ENCODE measurements at places on chromosomes 1 and 21.

- no peak for DNase-seq
Measured at GRCh38 chr1:17881761-17882160, 126.6 kb downstream of the ACTL8 start.

DNA sequence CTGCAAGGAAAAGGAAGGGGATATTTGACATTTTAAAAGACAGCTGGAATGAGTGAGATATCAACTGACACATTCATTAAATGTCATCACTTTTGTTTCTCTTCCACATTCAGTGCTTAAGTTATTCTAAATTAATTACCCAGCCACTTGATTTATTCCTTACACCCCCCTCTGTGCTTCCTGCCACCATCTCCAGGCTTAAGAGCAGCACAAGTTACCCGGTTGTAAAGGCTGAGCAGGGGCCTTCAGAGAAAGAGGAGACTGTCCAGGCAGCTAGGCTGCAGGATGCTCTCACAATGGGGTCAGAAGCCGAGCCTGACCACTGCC lies 71.4 kb downstream of the SYT6 start:
- no peak for DNase-seq

- DNase-seq: no peak
Measured at GRCh38 chr21:32096411-32096810, 182.4 kb downstream of the MIS18A start.

DNA sequence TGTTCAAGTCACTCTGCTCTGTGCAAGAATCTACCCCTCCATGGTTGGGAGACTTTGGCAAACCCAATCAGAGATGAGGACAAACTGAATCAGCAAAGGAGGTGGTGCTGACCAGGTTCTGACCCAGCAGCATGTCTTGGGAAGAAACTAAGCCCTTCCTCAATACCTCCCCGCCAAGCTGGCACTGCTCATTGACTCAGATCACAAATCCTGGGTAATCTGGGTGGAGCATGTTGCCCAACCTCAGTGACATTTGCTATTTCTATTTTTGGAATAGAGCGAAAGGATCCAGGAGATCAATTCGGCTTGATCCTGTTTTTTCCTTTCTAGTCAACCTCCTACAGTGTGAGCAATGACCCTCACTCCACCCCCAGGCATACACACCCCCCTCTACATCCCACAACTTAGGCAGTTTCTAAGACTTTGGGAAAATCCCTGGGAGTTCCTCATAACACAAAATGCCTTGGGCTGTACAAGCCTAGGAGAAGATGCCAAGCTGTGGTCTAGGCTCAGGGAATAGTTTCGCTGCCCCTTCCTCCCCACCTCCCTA lies 166.8 kb upstream of the KCNJ6 start:
- no peak for DNase-seq

GRCh38 chr1:215276582-215276981 lies 194.0 kb downstream of the KCNK2 start:
- no peak for DNase-seq

- DNase-seq: no peak
Measured at GRCh38 chr21:16571594-16571993, 841.8 kb downstream of the USP25 start.

- DNase-seq: peak; percentile 76
Measured at GRCh38 chr1:157073944-157074685, 25.5 kb downstream of the ETV3L start.

- no peak for DNase-seq
Measured at GRCh38 chr1:102219463-102219862, 222.7 kb upstream of the OLFM3 start.

DNA sequence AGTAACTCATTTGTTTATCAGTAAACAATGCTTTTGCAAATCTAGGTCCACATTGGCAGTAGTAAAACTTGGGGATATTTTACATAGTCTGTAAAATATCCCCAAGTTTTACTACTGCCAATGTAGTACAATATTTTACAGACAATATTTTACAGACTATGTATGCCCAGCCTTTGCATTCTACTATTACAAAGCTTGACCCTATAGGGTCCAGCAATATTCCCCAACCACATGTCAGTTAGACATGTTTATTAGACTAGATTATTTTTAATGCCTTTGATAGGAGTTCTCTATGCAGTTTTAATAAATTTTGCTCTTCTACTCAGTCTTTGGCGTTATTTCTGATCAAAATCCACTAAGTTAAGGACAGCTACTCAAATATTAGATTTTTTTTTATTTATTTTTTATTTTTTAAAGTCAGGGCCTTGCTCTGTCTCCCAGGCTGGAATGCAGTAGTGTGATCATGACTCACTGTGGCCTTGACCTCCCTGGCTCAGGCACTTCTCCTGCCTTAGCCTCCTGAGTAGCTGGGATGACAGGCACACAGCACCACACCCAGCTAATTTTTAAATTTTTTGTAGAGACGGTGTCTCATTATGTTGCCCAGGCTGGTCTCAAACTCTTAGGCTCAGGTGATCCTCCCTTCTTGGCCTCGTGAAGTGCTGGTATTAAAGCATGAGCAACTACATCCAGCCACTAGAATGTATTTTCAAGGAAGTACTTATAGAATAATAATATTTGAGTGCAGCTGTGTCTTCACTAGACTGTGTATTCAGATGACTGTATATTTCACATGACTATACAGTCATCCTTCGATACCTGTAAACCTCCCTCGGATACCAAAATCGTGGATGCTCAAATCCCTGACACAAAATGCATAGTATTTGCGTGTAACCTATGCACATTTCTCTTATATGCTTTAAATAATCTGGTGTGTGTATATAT lies 19.8 kb downstream of the MIER1 start:
- peak; percentile 83 for DNase-seq

GRCh38 chr1:55233145-55233777 lies 18.1 kb upstream of the USP24 start:
- no peak for DNase-seq

DNA sequence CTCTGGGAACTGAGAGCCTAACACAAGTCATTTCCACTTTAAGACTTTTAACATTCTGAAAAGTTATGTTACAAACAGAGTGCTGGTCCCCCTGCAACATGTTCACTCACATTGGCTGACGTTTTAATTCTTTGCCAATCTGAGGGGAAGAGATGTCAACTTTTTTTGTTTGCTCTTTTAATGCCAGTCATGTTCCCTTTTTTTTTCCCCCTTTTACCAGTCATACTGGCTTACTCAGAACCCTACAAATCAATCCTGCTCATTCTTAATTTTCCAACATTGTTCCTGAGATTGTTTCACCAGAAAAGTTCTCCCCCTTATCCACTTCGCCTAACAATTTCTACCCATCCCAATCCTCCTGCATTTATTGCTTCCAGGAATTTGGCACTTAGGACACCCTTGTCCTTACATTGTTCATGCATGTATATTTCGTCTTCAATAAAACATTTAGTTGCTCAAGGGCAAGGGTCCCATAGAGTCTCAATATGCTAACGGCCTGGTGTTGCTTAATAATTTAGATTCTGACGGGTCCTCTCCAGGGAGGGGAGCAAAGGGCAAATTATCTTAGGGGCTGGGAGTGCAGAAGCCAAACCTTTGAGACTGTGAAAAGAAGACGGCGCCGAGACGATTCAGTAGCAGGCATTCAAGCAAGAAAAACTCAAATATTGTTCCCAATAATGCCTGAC lies 624 bp upstream of the CR1L start:
- no peak for DNase-seq

- no peak for DNase-seq
Measured at GRCh38 chr1:116889380-116889779, 20.3 kb upstream of the PTGFRN start.

GRCh38 chr1:15017120-15017519 lies 136.4 kb upstream of the TMEM51 start:
- DNase-seq: no peak

DNA sequence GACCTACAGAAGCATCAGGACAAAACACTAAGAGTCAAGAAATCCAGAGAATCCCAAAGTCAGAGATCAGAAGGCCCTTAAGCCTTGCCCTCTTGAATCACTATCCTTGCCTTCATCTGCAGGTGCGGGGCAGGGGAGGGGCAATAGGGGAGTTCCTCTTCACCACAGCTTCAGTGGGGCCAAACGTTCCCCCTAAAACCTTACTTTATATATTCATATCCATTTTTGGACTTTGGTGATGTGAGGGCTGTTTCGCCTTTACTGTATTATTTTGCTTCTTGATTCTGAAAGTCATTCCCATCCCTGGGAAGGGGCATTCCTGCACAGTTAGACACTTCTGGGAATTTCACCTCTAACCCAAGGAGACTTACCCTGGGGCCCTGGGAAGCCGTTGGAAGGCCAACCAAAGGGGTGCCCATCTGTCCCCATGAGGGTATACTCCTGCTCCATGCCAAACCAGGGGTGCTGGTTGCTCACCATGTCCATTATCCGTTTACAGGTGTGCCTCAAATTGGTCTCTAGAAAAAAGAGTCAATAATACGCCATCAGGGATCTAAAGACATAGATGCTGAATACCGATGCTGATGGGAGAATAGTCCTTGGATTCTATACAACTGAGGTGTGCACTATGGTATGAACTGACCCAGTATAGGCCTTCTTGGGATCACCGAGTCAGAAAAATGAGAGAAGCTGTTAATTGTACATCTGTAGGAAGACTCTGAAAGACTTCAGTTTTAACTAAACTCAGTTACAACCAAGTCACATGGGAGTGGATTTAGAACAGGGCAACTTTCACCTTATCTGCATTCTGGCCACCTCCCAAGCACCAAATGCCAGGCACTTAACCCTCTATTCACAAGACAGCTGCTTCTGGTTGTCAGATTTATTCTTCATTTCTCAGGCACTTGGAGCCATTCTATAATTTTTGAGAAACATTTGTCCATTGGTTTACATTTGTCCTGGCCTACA lies 5.4 kb downstream of the GLUL start:
- DNase-seq: no peak

- DNase-seq: no peak
Measured at GRCh38 chr1:78032996-78033796, 12.6 kb upstream of the GIPC2 start.

GRCh38 chr1:155474146-155474545 lies 88.5 kb downstream of the ASH1L start:
- DNase-seq: no peak

DNA sequence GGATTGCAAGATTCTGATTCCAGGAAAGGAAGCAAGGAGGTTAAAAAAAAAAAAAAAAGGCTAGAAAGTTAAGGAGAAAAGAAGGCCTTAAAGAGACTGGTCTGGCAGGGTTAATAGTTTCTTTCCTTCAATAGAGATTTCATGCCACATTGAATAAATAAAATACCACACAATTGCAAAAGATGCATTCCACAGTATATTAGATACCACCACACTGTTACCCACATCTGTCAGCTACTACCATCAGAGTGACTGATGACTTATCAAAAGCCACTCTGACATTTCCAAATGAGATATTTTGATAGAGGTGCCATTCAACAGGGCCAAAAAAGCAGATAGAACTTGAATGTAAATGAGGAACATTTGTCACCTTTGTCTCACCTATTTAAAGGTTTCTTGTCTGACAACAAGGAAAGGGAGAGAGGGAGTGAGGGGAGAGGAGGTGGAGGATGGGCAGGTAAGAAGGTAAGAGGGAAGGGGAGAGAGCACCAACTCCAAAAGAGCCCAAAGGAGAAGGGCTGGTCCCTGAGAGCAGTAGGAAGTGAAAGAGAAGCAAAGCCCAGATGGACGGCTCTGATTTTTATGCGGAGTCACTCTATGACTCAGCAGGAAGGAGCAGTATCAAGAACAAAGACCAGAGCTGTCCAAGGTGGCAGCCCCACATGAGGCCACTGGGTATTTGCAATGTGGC lies 38.3 kb downstream of the LRRN2 start:
- DNase-seq: peak; percentile 83

GRCh38 chr21:28683982-28684752 lies 308.5 kb downstream of the LTN1 start:
- DNase-seq: no peak

- peak; percentile 81 for DNase-seq
Measured at GRCh38 chr1:33338048-33338439, 17.1 kb upstream of the A3GALT2 start.

GRCh38 chr1:19042675-19043578 lies 86.5 kb upstream of the IFFO2 start:
- no peak for DNase-seq

DNA sequence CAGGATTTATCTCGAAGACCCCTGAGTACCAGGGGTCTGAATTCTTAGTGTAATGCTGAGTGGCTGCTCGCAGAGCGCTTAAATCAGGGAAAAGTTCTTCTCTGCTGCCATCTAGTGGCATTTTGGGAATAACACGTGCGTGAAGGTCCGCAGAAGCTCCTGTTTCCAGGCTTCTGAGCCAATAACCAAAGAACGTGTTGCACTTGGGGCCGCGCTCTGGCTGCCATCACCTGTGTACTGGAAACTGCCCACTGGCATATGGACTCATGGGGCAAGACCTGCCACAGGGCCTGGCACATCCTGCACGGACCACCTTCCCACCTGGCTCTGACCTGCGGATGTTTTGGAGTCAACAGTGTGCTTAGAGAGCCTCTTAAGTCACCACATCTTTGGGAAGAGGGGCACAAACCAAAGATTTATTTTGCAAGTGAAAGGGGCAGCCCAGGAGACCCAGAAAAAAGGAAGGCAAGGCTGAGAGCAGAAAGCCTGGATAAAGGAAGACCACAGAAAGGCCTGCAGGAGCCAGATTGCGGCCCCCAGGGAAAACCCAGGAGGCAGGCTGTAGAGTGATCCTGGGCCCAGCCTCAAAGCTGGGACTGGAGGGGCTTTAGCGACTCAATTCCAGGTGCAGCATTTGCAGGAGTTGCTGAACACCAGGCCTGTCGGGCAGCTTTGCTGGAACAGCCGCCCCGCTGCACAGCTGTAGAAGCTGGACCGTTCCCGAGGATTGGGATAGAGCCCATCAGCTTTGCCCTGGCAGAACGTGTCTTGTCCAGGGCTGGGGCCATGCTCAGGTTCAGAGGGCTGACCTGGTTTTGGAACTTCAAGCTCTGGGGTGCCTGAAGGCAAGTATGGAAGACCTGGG lies 13.0 kb downstream of the CHIT1 start:
- peak; percentile 83 for DNase-seq

GRCh38 chr1:76343356-76343755 lies 268.8 kb downstream of the ST6GALNAC3 start:
- no peak for DNase-seq

GRCh38 chr1:192260076-192260475 lies 56.7 kb upstream of the RGS21 start:
- peak; percentile 46 for DNase-seq

DNA sequence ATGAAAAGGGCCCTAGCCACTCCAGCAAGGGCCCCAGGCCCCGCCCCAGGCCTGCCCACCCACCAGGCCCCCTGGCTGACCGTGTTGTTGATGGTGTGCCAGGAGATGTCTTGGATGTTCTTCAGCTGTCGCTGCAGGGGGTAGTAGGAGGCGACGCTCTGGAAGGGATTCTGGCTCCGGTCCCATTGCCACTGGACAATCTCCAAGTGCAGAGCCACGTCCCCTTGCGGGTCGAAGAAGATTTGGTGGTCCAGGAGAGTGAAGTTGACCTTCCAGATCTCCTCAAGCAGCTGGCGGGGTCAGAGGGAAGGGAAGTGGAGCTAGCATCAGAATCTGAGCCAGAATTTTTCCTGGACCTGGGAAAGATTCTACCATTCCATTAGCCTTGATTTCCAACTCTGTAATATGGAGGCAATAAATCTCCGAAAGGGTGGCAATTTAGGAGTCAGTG lies 10.2 kb downstream of the TAS1R2 start:
- no peak for DNase-seq

Data from cardiac fibroblast (primary cell).